ENCODE measurements at places on chromosomes 2 and 18.

GRCh38 chr2:239546541-239546940 lies 145.7 kb upstream of the HDAC4 start:
- no peak for DNase-seq

DNA sequence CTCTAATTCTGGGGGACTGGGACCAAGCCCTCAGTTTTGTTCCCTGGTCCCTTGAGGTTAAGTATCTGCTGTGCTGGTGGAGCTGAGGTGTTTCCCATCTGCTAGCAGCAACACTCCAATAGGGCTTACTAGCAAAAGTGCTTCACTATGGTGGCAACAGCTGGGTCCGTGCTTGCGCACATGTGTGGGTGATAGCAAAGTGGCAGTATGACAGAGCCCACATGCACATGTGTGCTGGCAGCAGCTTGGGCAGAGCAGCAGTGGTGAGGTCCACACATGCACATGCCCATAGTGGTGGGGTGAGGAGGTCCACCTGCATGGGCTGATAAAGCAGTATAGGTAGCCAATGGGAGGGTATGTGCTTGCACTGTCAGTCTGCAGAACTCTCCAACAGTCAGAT lies 1723.7 kb downstream of the SUCLG1 start:
- no peak for DNase-seq

GRCh38 chr2:165889798-165890197 lies 63.8 kb downstream of the TTC21B start:
- no peak for DNase-seq

DNA sequence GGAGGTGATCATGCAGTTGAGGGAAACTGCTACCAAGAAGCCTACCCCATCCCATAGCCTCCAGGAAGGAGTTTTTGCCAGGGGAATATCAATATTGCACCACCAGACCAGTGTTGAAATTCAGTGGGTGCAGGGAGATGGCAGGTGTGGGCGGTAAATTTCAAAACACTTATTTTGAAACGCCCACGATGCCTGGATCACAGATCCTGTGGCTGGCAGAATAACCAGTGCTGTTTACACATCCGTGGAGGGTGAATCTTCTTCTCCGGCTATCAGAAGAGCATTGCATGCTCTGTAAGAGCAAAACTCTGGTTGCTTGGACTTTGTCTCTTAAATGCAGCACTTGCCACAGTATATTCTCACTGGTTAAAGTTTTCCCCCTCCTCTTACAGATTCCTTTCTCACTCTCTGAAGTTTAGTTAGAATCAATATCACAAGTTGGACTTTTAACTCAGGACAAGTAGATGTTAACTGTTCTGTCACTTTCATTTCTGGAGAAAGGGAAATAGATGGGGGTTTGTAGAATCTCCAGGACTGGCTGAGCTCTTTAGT lies 70.5 kb upstream of the ZCCHC2 start:
- DNase-seq = no peak

- no peak for DNase-seq
Measured at GRCh38 chr2:85787282-85787980, 33.6 kb downstream of the ATOH8 start.

DNA sequence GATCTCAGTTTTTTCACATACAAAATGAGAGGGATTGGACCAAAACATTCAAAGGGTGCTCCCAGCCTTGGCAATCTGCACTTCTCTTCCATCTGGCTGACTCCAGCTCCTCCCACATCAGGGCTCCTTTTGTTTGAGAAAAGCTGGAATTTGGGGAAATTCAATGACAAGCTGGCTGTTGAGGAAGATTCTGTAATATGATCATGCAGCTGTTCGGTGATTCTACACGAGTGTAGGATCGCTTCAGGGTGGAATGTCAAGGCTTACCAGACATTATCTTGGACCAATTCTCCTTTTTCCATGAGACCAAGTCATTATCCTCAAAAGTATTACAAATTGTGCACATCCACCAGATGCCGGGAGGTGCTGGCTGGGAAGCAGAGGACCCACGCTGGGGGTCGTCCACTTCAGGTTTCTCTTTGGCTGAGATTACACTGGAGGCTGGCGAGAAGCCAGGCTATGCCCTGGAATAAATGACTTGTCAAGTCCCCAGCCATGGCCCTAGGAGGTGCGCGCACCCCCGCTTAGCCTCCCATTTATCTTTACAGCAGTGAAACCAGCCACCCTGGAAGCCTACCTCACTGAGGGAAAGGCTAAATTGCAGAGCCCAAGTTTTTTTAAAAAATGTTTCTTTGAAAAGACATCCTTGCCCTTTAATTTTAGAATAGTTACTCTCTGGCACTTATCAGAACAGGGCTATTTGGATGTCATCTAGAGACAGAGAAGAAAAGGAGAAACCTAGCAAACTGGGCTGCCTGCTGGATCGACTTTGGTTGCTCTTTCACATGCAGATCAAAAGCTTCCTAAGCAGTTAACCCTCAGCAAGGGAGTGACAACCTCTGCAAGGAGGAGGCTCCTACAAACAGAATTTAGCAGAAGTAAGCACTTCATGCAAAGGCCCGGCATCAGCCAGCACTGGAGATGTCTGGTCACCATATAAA lies 42.5 kb upstream of the LCLAT1 start:
- DNase-seq = no peak

GRCh38 chr2:38947241-38948239 lies 57.9 kb downstream of the ARHGEF33 start:
- DNase-seq = peak; percentile 27

GRCh38 chr18:68104036-68104435 lies 587.5 kb upstream of the DSEL start:
- DNase-seq = no peak

DNA sequence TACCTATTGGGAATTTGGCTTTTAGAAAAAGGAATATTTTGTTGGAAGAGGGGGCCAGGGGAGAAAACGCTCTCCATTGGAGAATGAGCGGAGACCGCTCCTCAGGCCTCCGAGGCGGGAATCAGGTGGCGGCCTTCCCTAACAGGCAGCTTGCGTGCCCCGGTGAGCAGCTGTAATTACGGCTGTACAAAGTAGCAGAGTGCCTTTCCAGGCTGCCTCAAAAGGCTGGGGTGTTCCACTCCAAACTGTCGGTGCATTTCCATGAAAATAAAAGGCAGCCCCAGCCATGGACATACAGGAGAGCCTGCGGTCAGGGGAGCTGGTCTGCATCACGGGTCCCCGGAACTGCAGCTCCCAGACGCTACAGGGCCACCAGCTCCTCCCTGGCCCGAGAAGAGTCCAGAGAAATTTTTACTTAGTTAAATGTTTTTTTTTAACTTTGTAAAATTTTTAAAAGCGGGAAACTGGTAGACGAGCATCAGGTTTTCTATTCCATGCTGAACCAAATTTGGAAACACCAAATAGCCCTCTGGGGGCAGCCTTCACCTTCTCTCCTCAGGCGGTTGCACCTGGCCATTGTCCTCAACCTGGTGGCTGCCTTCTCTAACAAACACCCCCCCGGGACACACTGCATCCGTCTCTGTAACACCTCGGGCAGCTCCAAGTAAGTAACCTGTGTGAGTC lies 209.3 kb upstream of the SALL3 start:
- no peak for DNase-seq

- no peak for DNase-seq
Measured at GRCh38 chr2:39787950-39788349, 8.9 kb upstream of the THUMPD2 start.

DNA sequence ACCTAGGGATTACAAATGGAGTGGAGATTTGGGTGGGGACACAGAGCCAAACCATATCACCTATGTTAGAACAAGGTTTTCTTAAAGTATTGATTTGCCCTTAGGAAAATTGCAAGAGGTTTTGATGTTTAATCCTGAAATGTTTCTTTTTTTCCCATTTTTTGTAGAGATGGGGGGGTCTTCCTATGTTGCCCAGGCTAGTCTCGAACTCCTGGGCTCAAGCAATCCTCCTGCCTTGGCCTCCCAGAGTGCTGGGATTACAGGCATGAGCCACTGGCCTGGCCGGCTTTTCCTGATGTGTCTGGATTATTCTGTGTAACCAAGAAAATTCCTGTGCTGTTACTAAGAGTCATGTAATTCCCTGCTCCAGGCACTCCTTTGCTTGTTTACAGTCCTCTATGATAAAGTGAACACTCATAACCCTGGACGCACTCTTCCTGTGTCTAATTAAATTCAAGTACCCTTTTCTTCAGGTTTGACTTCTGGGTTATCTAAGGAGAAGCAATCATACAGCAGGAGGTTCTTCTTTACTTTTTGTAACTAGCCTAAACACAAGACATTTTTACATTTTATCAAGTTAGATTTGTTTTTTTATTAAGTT lies 15.0 kb upstream of the CTDP1 start:
- DNase-seq = no peak

- no peak for DNase-seq
Measured at GRCh38 chr2:25383806-25384205, 42.1 kb upstream of the DNMT3A start.

DNA sequence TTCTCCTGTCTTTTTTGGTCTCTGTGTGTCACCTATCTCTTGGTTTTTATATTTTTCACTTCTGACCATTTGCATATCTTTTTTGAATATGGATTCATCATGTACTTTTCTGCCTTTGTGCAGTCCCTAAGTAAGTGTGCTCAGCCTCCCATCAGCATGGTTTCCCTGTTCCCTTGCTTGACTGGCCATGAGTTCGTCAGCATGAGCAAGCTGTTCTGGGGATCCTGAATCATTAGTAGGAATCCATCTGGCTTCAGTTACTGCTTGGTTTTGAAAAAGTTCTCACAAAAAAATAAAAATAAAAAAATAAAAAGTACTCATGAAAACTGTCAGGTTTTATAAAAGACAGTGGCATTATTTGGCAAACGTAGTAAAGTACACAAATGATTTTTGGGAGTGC lies 144.1 kb downstream of the NCOA1 start:
- no peak for DNase-seq

DNA sequence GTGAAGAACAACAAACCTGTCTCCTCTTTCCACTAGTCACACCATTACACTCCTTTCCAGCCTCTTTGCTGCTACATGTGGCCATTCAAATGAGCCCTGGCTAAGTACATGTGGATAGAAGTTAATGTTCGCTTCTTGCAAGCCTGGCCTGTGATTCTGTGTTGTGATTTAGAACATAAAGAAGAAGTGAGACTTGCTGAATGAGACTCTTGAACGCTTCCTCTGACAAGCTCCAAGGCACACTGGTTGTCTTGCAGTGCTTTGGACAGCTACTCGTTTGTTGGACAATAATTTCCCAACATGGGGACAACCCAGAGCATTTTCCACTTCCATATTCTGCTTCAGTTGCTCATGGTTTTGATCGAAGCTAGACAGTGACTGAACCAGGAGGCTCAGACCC lies 57.3 kb downstream of the CCDC74A start:
- no peak for DNase-seq

- DNase-seq = no peak
Measured at GRCh38 chr2:72457801-72458516, 310.3 kb upstream of the CYP26B1 start.

GRCh38 chr2:167489325-167489724 lies 601.0 kb downstream of the XIRP2 start:
- DNase-seq = no peak

GRCh38 chr2:190304404-190304803 lies 15.2 kb downstream of the HIBCH start:
- no peak for DNase-seq

GRCh38 chr2:164917296-164917903 lies 37.9 kb downstream of the SLC38A11 start:
- no peak for DNase-seq

GRCh38 chr2:46803911-46804670 lies 111.5 kb downstream of the MCFD2 start:
- DNase-seq = no peak

DNA sequence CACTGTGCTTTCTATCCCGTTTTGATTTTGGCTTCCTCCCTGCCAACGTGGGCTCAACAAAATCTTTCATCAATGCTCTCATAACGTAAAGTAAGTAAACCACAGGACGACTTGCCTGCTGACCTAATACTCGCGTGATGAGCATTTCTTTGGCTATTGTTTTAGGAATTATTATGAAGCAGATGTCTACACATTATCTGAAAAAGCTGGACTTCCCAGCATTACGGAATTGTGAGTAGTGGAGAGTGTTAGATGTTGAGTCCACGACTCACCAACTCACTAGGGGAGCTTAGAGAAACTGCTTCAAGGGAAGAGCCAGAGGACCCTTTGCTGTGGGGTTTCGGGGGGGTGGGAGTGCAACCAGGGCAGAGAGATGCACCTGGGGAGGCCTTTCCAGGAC lies 21.9 kb downstream of the HJURP start:
- no peak for DNase-seq

GRCh38 chr2:74834792-74835755 lies 1.1 kb downstream of the HK2 start:
- DNase-seq = no peak

GRCh38 chr2:160227293-160227915 lies 27.3 kb upstream of the ITGB6 start:
- no peak for DNase-seq

- no peak for DNase-seq
Measured at GRCh38 chr18:48657447-48658120, 118.8 kb downstream of the CTIF start.

GRCh38 chr2:17620841-17621240 lies 80.3 kb downstream of the VSNL1 start:
- no peak for DNase-seq

- no peak for DNase-seq
Measured at GRCh38 chr18:8422391-8422790, 186.8 kb upstream of the RAB12 start.

- no peak for DNase-seq
Measured at GRCh38 chr18:55093295-55093694, 134.0 kb upstream of the CCDC68 start.

DNA sequence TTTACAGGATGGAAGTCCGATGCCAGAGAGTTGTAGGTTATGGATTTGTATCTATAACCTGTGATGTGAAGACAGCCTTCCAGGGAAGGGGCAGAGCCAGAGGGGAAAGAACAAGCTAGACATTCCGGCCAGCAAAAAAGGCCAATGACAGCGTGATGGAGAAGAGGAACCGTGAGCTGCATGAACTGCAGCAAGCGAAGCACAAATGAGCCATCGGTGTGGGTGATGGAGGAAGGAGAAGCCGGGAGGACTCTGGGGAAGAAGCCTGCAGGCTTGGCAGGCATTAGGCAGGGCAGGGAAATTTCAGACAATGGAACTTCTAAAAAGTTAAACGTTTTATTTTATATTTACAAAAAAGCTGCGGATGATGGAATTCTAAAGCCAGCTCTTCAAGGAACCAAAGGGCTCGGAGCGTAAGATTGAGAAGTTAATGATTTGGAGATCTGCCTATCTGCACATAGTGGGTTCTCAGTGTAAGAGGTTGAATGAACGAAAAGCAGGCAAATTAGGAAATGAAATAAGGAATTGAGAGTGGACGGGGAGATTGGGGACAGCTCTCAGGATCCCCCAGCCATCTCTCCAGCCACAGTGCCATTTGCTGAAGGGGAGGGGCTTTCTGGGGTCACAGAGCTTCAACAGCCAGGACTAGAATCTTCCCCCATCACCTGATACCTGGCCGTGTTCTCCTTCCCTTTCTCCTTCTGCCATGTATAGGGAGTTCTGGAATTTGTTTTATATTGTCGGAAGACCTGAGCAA lies 28.4 kb downstream of the NGEF start:
- no peak for DNase-seq

- DNase-seq = no peak
Measured at GRCh38 chr18:12841070-12841469, 43.0 kb downstream of the PTPN2 start.

Measured in NCI-H2081 treated with DMSO at 0.1 percent for 48 hours (cell line).